ENCODE measurements at places on chromosomes 6 and 20.
A peak's percentile ranks its signal among the peaks of the same experiment; 100 is the strongest.

- DNase-seq, result no peak
These were observed 2.4 kb downstream of the DSP start for GRCh38 chr6:7543789-7544424.

- DNase-seq, result no peak
These were observed 37.4 kb upstream of the AFDN start for GRCh38 chr6:167789358-167789757.

GRCh38 chr6:154619146-154619545 lies 108.7 kb upstream of the CNKSR3 start:
- no peak for DNase-seq

GRCh38 chr6:7216941-7217621 lies 95.9 kb downstream of the SSR1 start:
- peak; percentile 73 for DNase-seq

- DNase-seq, result no peak
These were observed 152.2 kb upstream of the SOX4 start for GRCh38 chr6:21441386-21441785.

GRCh38 chr6:16742116-16742515 lies 19.1 kb downstream of the ATXN1 start:
- DNase-seq, result no peak

GRCh38 chr6:19983374-19983773 lies 146.2 kb downstream of the ID4 start:
- no peak for DNase-seq

DNA sequence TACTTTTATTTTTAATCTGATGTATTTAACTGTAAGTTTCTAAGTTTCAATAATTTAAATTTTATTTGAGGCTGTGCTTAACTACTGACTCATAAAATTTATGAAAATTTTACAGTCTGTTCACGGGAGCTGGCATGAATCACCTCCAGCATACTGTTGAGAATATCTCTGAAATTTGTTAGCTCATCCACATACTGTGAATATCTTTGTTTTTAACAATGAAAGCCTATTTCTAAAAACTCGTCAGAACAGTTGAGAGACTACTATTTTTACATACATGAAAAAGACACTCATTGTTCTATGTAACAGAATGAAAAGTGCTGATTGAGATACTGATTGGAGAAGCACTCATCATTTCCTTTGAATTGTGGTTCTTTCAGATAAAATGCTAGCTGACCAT lies 749.3 kb downstream of the TENT5A start:
- no peak for DNase-seq

DNA sequence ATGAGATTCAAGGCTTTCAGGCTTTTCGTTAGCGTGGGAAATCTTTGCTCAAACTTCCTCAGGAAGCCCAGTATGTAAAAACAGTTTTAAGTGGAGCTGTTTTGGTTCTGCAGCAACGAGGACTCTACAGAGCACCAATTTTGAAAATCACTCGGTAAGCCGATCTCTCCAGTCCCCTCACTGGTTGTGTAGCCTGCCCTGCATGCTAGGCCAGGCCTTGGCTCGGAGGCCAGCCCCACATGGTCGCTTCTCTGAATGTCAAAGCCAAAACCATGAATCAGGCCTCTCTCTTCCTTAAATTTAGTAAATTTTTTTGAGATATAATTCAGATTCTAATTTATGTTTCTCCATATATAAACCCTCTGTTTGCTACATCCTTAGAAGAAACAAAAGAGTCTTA lies 108.0 kb downstream of the CHD6 start:
- DNase-seq, result peak; percentile 22

DNA sequence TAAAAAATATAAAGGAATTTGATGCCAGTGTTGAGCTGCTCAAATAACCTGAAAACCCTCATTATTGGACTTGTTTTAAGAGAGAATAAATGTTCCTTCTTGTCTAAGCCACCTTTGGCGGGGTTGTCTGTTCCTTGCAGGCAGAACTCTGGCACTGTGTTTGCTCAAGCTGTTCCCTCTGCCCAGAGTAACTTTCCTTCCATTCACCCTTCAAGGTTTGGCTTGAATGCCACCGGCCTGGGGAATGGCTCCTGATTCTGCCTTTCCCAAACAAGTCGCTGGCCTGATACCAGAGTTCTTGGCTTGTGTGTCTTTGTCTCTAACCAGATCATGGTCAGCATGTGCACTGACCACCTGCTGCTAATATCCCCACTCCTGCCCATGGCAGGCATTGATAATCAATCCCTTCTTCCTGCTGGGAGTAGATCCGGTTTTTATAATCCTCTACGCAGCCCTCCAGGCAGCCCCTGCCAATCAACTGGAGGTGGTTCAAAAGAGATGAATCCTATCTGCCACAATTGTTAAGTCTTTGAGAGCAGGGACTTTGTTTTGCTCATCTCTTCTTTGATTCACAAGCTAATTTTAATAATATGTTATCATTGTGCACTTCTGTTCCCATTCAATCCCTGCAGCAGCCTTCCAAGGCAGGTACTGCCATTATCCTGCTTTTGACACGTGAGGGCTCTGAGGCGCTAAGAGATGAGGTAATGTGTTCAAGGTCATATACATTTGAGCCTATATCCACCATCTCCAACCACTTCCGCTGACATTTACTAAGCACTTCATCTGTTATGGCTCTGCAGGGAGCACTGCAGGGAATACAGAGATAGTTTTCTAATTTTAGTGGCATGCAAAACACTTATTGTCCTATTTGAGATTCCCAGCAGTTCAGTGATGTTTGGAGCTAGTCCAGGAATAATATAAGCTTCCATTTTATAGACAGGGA lies 3.1 kb upstream of the CCM2L start:
- DNase-seq, result no peak

- DNase-seq, result no peak
These were observed 9.0 kb downstream of the SFT2D1 start for GRCh38 chr6:166333172-166333995.

- DNase-seq, result no peak
These were observed 205.3 kb upstream of the FOXA2 start for GRCh38 chr20:22789676-22790075.

DNA sequence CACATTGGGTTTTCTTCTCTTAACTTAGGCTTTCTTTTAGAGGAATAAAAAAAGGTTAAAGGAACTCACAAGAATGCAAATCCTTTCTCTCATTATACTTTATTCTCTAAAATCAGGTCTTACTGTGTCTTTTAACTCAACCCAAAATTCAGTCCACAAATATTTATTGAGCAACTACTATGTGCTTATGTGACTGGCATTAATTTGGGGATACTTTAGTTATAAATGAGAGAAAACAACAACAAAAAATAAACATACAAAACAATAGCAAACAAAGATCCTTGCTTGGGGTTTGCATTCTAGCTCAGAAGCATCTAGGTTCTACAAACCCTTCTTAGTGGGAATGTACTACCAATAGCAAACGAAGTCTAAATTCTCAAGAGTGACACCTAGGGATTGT lies 266.2 kb downstream of the UTRN start:
- no peak for DNase-seq

All from gastrocnemius medialis (tissue), 4 donors.